ENCODE measurements at places on chromosomes 7 and 10.

- DNase-seq: no peak
Observed at GRCh38 chr10:131899695-131900349, 986 bp upstream of the PPP2R2D start.

- DNase-seq: no peak
Observed at GRCh38 chr10:71575451-71575850, 144.1 kb downstream of the C10orf105 start.

DNA sequence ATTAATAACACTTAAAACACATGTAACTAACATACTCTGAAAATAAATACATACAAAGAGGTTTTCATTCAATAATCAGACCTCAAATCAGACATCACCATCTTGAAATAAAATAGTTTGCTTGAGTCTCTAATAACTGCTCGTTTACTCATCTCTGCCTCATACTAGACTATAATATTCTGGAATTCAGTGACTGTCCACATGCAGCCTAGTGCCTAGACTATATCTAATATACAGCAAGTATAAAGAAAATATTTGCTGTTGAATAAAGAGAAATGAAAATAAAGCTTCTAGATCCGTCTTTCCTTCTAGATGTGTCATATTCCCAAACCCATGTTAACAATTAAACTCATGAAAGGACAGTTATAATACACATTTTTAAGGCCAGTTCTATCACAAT is 236.3 kb upstream of the LRRN3 start:
- DNase-seq: no peak

- no peak for DNase-seq
Observed at GRCh38 chr10:100746784-100747455, 1.5 kb downstream of the PAX2 start.

- DNase-seq: no peak
Observed at GRCh38 chr7:115292381-115292780, 370.5 kb downstream of the MDFIC start.

DNA sequence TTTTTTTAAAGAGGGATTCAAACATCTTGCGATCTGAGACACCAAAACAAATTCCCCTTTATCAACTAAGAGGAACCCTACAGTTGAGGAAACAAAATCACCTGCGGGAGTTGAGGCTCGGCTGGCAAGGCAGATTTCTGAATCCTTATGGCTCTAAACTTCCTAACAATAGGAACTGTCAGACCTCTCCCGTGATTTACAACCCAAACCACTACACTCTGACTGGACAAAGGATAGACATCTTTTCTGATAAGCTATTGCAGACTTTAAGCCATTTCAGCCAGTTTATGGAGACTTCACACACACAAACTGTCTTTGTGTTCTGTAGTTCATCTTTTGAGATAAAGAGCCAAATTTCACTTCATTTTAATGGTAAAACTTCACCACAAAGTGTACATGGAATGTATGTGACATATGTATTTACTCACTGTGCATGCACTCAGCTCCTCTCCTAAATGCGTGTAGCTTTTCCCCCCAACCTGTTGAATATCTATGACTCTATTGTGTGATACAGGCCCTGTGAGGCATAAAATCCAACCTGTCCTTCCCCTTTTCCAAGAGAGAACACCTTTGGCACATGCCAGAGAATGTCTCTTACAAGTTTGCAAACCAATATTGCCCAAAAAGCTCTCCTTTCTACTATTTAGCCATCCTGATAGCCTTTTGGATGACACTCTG is 15.4 kb upstream of the TSPAN13 start:
- DNase-seq: no peak

DNA sequence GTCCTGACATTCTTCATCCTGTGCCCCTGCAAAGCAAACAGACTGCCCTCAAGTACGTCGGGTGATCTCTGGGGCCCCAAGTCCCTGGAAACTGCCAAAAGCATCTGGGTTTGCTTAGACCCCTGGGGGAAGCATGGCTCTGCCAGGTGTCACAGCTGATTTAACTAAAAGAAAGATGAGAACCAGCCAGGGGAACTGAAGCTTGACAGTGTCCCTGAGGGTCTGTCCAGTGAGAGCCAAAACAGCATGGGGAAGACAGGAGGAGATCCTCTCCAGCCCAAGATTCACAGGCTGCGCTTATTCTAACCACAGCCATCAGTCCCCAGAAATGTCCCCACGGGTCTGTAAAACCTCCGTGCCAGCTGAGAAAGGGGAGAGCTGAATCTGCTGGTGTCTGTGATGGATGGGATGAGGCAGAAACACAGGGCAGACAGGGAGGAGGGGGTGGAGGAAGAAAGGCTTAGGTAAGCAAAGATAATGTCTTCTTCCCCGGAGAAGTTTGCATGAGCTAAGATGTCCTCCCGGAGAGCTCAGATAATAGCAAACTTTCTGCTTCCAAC is 21.3 kb downstream of the CCDC3 start:
- no peak for DNase-seq
